ENCODE measurements at places on chromosomes 13 and 19.
A peak's percentile ranks its signal among the peaks of the same experiment; 100 is the strongest.

DNA sequence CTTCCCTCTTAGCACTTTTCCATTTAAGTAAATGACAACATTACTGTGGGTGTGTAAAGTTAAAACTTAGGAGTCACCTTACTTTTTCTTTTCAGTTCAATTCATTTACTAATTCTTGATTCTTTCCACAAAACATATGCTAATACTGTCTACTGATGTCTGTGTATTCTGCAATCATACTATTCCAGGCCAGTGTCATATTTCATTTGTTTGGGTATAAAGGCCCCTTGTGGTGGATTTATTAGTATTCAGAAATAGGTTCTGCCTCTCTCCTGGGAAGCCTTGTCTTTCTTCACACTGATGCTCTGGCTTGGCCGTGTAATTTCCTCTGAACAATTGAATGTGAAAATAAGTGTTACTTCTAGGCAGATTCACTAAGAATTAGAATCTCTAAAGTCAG is 621.9 kb upstream of the SPRY2 start:
- no peak for DNase-seq

- DNase-seq, result no peak
Observed at GRCh38 chr13:30149248-30149647, 158.1 kb downstream of the KATNAL1 start.

- DNase-seq, result no peak
Observed at GRCh38 chr13:44211704-44212346, 161.8 kb upstream of the SERP2 start.

DNA sequence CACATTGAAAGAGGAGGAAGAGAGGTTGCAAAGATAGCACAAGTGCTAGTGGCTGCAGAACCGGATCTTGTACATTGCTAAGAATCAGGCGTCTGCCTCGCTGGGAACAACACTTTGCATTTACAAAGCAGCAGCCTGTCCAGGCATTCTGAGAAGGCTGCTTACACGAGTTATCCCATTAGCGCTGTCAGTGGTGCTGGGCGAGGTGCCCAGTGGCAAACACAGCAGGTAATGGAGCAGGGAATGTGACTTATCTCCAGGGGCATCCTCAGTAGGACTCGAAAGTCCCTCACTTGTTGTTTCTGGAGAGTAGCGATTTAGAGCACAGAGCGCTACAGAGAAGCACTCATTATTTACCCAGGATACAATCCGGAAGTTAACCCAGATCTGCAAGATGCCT is 209.6 kb downstream of the OLFM4 start:
- no peak for DNase-seq

DNA sequence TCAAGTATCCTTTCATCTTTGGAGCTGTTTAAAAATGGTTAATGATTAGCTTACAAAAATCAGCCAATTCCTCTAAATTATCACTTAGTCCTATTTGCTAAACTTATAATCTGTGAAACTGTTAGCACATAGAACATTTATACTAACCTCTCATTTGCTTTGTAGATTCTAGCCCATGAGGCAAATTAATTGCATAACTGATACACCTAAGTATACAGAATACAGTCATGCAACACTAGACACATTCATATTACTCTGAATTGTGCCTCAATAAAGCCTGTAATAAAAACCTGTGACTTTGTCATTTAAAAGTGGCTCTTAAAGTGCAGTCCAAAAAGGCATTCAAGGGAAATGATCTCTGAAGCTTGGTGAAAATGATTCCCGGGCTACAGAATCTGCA is 21.0 kb downstream of the SERPINE3 start:
- no peak for DNase-seq

- DNase-seq, result no peak
Observed at GRCh38 chr19:33508941-33509614, 12.5 kb downstream of the PEPD start.

DNA sequence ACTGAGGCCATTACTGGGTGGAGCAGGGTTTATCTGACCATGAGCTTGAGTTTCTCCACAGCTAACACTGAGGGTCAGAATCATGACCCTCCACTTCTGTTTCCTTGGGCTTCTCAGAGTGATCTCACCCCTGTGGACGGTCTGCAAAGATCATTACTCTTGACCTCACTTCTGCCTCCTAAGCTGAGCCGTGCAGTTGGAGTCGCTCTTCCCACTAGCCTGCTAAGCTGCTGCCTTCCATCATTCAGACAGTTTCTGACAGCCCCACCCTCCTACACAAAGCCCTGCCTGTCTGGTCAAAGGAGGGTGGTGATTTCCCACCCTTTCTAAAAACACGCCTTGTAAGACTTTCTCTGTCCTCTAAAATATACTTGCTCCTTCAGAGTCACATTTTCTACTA is 9.3 kb upstream of the FRY start:
- DNase-seq, result no peak

GRCh38 chr19:12777217-12778016 is 2.1 kb upstream of the HOOK2 start:
- DNase-seq, result peak; percentile 75

Measured in GM10248 (cell line).